ENCODE measurements at places on chromosomes 12 and 14.

GRCh38 chr12:124472690-124473279 lies 94.6 kb downstream of the NCOR2 start:
- DNase-seq = no peak

GRCh38 chr12:30515351-30515750 lies 180.3 kb downstream of the IPO8 start:
- DNase-seq = no peak

- no peak for DNase-seq
These were observed 4.1 kb upstream of the TUBA1C start for GRCh38 chr12:49260571-49261363.

DNA sequence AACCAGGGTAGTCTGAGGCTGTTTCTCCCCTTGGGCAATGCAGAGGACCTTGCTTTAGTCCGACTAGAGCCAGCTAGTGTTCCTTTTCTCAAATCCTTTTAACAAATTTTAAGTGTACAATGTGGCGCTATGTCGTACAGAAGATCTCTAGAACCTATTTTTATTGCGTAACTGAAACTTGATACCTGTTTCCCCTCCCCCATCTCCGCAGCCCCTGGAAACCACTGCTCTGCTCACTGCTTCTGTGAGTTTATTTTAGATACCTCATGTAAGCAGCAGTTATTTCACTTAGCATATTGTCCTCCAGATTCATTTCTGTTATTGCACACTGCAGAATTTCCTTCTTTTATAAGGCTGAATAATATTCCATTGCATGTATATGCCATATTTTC lies 1092.3 kb downstream of the AACS start:
- no peak for DNase-seq

DNA sequence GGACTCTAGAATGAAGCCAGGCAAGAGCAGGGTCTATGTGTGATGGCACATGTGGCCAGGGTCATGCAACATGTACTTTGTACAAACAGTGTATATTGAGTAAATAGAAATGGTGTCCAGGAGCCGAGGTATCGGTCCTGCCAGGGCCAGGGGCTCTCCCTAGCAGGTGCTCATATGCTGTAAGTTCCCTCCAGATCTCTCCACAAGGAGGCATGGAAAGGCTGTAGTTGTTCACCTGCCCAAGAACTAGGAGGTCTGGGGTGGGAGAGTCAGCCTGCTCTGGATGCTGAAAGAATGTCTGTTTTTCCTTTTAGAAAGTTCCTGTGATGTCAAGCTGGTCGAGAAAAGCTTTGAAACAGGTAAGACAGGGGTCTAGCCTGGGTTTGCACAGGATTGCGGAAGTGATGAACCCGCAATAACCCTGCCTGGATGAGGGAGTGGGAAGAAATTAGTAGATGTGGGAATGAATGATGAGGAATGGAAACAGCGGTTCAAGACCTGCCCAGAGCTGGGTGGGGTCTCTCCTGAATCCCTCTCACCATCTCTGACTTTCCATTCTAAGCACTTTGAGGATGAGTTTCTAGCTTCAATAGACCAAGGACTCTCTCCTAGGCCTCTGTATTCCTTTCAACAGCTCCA lies 39.6 kb downstream of the DAD1 start:
- DNase-seq = no peak

GRCh38 chr12:68867606-68868005 lies 59.6 kb downstream of the MDM2 start:
- no peak for DNase-seq

- DNase-seq = peak; percentile 47
These were observed 751 bp upstream of the GPRC5A start for GRCh38 chr12:12890543-12891079.

DNA sequence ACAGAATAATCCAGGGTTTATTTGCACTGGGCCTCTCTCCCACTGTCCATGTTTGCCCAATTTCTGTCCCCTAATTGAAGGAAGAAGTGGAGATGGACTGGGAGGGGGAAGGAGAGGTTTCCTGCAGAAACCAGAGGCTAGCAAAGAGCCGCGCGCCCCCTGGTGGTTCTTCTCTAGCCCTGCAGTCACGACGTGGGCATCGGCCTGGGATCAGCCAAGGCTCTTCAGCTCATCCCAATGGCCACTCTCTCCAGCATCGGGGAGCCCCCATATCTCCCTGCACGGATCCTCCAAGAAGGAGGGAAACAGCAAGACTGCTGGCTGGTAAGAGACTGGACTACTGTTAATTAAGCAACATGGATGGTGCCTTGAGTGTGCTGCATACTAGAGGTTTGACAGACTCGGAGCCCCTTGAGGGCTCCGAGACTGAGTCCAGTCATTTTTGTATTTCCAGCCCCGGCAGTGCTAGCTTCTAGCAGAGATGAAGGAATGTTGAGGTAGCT lies 18.7 kb downstream of the ZBTB39 start:
- peak; percentile 53 for DNase-seq

GRCh38 chr14:88289234-88289633 lies 33.8 kb downstream of the KCNK10 start:
- DNase-seq = no peak

All from RCC 7860 (cell line).